ENCODE measurements at places on chromosomes 4 and X.

GRCh38 chr4:52904421-52904820, 42.3 kb downstream of the RASL11B start:
- no peak for DNase-seq

- DNase-seq: no peak
Measured at GRCh38 chrX:136497556-136498052, at the start of gene HTATSF1. TSS of gene HTATSF1 (plus strand) at chrX:136497592. CDS start at chrX:136497685, 93 bp downstream.

DNA sequence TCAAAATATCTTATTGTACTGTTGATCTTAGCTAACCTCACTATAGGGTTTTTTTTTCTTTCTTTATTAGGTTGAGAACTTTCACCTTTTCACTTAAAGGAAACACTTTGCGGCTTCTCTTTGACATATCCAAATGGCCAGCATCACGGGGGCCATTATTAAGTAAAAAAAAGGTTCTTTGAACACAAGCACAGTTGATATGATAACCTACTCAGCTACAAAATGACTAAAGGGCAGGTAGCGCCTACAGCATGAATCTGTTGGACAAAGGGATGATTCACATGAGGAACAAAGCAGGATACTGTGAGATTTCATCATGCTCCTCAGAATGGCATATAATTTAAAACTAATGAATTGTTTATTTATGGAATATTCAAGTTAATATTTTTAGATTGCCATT, 119.6 kb downstream of the CCSER1 start:
- DNase-seq: no peak

DNA sequence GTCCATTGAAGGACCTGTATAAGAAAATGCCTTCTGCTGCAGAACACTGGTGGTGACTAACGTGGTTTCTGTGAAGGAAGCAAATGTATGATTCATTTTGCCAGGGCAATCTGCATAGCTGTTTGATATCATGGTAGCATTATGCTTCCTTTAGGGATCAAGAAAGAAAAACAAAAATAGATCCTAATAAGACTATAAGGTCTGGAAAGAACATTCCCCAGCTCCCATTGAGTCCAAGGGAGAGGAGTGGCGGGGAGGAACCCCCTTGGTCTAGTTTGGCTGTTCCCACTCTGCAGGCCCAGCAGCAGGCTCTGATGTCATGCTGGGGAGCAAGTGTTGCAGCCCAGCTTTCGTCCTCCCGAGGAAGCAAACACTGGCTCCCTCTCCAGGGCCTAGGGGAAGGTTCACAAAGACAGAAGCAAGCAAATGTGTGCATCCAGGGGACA, 154.5 kb upstream of the GALNT7 start:
- peak; percentile 35 for DNase-seq

DNA sequence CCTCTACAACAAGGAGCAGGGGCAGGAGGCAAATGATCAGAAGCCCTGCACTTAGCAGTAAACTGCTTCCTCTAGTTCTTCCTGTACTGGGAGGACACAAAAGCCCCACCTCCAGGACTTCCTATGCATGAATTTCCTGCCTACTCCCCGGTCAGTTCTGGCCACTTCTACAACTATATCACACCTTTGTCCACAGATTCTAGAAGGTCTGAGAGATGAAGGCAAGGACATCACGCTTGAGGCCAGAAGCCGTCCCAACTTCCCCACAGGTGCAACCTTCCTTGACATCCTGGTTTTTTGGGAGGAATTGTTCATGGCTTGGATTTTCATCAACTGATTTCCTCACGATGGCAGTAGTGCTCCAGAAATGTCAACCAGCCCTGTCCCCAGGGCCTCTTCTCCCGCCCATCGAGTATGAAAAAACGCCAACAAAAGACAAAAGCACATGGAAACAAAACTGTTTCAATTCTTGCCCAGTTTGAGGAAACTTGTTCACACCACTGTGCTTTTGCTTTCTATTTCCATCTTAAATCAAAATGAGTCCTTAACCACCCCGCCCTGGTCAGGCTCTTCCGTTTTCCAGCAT, 206.5 kb upstream of the STK26 start:
- peak; percentile 51 for DNase-seq

DNA sequence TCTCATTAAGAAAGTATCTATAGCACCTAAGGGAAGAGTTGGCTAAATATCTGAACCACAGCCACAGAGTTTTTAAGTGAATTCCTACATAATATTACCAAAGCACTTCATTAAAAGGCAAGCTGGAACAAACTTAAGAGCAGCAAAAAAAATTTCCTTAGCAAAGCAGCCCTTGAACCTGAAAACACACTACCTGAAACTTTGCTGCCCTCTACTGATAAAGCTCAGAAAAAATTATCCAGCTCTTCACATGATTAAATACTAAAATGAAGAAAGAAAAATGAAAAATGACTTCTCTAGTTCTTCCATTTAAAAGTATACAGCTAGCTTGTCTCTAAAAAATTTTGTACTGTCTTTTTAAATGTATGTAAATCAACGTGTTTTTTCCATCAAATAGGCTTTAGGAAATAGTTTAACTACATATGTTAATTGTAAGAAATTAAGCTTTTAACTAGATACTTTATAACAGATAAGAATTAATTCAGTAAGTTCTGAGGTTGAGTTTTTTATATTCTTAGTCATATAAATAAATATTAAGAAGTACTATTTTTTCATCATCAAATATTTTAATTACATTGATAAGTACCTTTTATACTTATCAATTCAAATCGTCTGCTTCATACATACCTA, 156.1 kb downstream of the STPG2 start:
- DNase-seq: peak; percentile 41

DNA sequence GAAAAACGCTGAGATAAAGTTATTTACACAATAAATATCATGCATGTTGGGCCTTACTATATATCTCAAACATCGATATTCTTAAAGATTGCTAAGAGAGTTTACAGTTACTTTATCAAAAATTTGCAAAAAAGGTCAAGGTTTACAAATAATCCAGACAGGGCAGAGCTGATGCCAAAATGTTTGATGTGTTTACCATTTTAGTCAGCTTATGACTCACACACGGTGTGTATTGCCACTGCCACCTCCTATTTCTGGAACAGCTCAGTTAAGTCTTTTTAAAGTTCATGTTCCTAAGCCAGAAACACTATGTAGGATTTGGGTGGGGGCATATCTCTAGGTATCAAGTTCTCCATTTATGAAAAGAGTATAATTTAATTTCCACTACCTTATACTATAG, 580.6 kb downstream of the INPP4B start:
- no peak for DNase-seq

DNA sequence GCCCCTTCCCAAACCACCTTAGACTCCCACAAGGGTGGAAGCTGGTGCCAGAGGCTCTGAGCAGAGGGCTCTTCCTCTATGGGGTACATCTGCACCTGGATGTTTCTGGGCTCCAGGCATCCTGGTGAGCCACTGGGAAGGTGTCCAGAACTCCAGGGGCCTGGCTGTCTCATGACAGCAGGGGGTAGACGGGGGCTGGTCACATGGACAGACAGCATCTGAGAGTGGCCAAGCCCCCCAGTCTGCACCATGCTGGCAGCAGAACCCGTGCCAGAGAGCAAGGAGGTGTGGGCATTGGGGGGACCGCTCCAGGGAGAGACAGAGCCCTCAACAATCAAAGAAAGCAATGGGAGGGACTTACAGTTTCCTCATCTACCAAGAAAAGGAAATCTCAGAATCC, 39.5 kb downstream of the ZFYVE28 start:
- DNase-seq: no peak

GRCh38 chrX:4825550-4825949, 1112.1 kb upstream of the PRKX start:
- no peak for DNase-seq

GRCh38 chr4:6390356-6390755, 82.1 kb downstream of the PPP2R2C start:
- no peak for DNase-seq

- DNase-seq: no peak
Measured at GRCh38 chr4:80610845-80611677, 275.5 kb downstream of the CFAP299 start.

GRCh38 chr4:125229596-125230058, 85.1 kb upstream of the FAT4 start:
- DNase-seq: no peak

GRCh38 chr4:105709081-105709450, 482 bp downstream of the GSTCD start:
- DNase-seq: no peak

- DNase-seq: no peak
Measured at GRCh38 chr4:173398220-173398619, 696 bp downstream of the SCRG1 start.
